ENCODE measurements at places on chromosomes 7 and 10.
A peak's percentile ranks its signal among the peaks of the same experiment; 100 is the strongest.

- DNase-seq = no peak
Observed at GRCh38 chr10:67004690-67005089, 78.9 kb downstream of the LRRTM3 start.

DNA sequence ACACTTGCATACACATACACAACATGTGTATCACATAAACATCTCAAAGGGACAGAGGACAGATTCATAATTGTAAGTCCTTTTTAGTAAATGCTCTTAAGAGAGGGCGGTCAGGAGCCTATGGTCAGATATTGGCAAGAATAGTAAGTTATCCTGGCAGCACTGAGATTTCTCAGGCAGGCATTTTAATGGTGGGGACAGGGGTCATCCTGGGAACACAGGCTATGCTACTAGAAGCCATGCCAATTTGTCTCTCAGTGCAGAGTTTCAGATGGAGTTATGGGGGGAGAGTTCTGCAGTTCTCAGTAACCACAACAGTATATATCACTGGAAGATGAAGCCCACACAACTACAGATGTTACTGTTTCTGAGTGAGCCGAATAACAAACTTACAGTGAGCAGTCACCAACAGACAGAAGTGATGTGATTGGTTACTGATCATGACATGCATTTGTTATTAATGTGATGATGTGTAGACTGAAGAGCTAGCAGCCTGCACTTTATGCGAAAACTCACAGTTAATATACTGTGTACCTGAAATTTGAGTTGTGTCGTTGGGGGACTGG, 16.4 kb downstream of the ZNF487 start:
- no peak for DNase-seq

DNA sequence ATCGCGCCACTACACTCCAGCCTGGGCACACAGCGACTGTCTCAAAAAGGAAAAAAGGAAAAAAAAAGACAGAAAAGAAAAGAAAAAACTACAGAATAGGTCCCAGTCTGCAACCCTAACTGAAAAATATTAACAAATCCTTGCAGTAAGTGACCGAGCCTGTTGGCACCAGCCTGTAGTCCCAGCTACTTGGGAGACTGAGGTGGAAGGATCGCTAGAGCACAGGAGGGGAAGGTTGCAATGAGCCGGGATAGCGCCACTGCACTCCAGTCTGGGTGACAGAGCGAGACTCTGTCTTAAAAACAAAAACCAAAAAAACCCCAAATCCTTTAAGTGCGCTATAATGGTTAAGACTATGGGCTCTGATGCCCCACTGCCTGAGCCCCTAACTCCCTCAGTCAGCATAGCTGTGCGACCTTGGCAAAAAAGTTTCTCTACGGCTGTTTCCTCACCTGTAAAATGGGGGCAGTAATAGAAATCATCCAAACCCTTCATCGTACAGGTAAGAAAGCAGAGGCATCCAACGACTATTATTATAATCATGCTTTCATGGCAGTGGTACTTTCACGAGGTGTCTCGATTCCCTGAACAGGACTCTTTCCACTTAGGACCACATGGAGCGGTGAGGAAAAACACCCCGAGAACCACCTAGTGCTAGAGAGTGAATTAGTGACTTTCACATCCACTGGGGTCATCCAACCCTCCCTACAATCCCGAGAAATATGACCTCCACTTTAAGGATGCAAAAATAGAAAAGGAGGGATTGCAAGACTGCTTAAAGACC, 755 bp downstream of the TOMM7 start:
- no peak for DNase-seq

- no peak for DNase-seq
Observed at GRCh38 chr7:158676171-158676840, 28.3 kb downstream of the NCAPG2 start.

DNA sequence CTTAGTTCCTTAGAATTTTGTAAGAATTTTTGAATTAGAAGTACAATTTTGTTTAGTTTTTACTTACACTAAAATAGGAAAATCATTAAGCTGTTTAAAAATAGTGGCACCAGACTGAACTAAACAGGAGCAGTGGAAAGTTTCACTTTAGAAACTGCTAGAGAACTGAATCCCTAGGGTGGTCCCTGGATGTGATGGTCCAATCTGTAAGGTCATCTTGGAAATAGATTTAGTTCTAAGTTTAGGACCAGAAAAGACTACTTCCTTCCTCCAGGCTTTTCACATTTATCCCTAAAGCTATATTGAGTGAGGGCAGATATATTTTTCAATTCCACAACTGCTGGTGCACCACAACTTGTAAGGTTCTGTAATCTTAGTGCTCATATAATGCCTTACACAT, 19.0 kb downstream of the RPA3 start:
- DNase-seq = no peak

- DNase-seq = no peak
Observed at GRCh38 chr7:139722604-139723003, 55.2 kb downstream of the HIPK2 start.

- no peak for DNase-seq
Observed at GRCh38 chr10:21500578-21500910, 24.9 kb downstream of the SKIDA1 start.

DNA sequence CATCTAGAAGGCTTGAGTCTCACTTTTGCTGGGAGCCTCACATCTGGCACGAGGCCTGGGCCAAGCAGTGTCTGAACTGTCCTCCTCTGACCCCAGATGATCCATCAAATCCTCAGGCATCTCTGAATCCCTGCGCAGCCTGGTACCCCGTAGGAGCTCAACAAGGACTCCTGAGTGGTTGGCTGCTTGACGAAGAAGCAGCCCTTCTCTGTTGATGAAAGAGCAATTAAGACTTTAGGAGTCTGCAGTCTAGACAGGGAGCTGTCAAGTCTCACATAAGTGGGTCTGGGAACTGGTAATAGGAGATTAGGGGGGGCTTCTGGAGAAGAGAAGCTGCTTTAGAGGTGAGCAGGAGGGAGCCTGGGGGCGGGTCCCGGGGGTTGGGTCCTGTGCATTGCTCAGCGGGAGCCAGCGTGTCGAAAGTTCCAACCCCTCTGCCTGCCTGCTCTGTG, 326.0 kb downstream of the RPS24 start:
- no peak for DNase-seq

GRCh38 chr10:132397671-132398565, 918 bp downstream of the PWWP2B start:
- DNase-seq = no peak

DNA sequence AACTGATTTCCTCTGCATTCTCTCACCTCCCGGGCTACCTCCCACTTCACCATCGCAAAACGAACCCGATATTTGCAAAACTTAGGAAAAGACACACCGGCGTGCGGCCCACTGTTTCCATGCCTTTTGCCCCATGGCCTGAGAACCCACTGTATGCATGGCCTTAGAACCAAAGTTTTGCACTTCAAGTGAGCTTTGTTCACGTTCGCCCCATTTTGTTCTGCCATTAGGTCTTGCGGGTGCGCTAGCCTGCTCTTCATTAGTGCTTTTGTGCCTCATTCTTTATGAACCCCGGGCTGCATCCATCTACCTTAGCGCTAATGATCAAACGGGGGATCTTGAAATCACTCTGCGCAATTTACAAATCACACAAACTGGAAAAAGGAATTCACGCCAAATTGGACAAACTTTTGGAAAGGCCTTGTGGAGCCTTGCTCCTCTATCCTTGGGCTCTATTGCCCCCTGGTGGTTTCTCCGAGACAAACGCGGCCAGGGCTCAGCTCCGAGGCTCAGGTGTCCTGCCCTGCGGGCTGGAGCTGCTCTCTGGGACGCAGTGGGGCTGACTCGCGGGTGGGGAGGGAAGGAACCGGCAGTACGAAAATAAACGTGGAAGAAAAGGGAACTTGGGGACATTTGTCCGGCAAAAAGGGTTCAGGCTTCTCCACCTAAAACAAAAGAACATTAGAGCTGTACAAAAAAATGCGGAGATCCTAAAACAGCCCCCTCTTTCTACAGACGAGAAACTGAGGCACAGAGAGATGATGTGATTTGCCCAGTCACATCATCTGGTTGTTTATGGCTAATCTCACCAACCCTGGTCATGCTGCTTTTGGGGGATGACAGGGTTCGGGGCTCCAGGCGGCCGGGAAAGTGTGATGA, 300.4 kb upstream of the NFE2L3 start:
- DNase-seq = peak; percentile 55

GRCh38 chr7:999149-999879, 16.3 kb downstream of the CYP2W1 start:
- DNase-seq = no peak

DNA sequence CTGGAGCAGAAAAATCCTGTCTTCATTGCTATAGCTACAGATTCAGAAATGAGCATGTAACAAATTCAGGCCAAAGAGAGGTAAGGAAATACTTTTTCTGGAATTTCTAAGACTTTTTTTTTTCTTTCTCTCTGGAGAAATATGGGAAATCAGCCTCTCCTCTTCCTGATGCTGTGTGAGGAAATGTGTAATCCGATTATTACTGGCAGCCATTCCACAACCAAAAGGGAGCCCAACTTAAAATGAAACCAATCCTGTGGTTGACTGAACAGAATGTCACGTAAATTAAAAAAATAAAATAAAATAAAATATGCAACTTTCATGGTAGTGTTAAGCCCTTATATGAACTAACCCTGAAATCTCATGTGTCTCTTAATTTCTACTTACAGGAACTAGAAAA, 10.7 kb upstream of the POT1 start:
- no peak for DNase-seq

DNA sequence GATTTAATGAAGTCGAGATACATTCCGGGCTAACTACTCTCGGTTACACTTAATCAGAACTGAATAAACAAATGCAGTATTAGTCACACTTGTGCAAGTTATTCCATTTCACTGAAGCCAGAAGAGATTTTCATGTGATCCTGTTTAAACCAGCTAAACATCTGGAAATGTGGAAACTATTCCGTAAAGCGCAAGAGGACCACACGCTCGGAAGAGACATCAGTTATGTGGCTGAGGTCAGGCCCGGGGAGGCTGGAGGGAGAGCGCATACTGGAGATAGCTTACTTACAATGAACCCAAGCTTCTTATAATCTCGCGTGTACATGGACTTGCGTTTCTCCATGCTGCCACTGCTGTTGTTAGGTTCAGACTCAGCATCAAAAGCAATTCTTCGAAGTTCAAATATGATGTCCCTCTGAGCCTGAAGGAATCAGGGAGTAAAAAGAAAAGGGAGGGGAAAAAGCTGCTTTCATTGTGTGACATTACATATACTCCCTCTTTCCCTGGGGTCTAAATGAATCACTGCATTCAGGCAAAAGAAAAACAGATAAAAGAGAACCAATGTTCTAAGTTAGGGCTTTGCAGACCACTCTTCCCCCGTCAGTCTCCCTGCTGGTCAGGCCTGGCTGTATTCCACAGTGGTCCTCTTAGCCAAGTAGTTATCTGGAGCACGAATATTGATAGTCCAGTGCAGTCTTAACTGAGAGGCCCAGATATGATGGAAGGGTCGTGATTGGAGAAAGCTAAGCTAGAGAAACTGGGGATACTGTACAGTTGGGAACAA, 237.4 kb downstream of the ELMO1 start:
- DNase-seq = peak; percentile 66

GRCh38 chr7:52088008-52088901, 771.6 kb upstream of the COBL start:
- no peak for DNase-seq

- no peak for DNase-seq
Observed at GRCh38 chr7:41872966-41873365, 170.1 kb upstream of the INHBA start.

DNA sequence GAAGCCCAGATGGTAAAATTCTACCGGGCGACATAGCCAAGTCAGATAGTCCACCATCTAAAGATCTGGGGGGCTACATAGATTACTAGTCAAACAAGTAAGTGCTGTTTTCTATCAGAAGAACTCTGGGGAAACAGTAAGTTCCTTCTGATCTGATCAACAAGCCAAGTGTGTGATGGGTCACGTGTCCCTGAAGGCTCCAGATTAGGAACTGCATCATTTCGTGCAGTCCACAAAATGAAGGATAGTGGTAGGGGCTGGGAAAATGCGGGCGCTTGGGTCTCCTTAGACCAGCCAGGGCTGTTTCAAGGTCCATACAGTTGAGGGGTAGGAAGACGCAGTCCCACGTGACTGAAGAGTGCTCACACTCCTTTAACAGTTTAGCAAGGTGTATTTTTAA, 1.8 kb upstream of the CHN2 start:
- no peak for DNase-seq

DNA sequence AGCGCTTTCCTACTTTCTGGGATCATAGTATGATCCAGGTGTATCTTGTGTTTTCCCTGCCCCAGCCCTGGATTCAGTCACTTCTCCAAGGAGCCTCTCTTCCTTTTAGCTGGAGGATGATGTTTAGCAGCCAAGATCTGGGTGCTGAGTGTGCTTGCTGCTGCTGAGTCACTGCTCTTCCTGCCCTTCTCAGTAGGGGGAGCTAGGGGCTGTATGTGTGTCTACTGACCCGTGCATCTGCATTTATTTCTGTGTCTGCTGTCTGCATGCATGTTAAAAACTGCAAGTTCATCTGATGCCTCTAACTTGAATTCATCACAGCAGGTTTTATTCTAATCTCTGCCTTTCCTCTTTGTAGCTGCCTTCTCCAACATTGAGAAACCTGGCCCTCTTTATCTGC, 31.6 kb downstream of the MGMT start:
- no peak for DNase-seq

DNA sequence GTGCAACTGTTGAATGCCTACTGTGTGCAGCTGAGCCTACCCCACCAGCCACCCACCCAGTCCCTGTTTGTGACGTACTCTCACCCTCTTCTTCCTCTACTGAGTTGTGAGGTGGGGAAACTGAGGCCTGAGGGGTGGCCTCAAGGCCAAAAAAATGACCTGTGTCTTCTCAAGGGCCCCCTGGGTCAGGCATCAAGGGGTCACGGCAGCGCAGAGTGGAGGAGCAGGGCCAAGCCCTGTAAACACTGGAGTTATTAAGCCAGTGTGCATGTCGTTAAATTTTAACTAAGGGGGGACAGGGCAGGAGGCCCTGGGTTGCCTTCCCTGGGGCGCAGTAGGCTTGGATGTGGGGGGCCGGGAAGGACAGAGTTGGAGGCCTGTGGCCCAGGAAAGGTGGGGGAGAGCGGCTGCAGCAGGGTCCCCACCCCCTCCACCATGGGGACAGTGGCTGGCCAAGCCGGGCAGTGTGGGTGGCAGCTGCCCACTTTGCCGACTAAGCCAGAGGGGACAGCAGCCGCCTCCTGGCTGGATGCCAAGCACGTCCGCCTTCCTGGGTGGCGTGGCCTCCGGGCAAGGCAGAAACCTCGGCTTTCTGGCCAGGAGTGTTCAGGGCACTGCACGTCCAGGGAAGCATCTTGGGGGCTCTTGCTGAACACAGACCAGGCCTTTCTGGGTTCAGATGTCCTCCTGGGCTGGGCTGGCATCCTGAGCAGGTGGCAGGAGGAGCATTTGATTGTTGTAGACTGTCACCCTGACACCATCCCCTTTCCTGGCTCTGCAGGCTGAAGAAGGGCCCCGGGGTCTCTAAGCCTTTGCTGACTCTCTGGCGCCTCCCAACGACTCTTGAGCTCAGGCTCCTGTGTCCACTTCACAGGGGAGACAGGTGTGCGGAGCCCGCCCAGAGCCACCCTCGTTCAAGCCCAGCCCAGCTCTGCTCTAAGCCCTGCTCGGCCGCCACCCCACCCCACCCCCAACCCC, 1.9 kb downstream of the SLC29A4 start:
- no peak for DNase-seq

- DNase-seq = no peak
Observed at GRCh38 chr10:16787361-16787791, 29.8 kb downstream of the RSU1 start.

GRCh38 chr7:141354251-141354650, 197.0 kb upstream of the AGK start:
- DNase-seq = peak; percentile 4

Data from fibroblast of skin of left biceps (primary cell).